ENCODE measurements at places on chromosomes 16 and 17. TPM values are rescaled to one million over a fixed set of nuclear protein-coding genes. Genes with fewer than 3 reads are reported as not detected.

GRCh38 chr16:1771188-1771863, at the start of gene NME3:
NME3 (minus strand) TSS chr16:1771543; CDS start chr16:1771534, 9 bp downstream.
- peak; percentile 93 for DNase-seq

DNA sequence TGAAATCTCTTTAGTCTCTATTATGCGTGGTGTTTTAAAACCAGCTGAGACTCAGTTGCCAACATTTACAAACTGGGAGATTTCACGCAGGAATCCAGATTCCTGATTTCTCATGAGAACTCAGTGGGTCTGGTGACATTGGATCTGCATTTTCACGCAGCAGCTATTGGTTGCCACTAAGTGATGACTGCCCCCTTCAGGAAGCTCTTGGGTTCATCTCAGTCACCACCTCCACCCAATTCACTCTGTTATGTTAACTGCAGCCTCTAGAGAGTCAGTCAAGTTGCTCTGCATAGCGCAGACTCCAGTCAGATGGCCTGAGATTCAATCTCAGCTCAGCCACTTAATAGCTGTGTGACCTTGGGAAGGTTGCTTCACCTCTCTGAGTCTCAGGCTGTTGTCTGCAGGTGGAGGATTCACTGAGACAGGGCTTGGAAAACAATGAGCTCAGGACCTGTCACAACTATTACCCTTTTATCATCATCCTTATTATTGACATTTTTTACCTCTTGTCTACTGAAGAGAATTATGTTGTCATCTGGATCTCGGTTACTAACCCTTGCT, 6.4 kb downstream of the SHISA9 start:
- no peak for DNase-seq

The SLC47A1 gene
- total RNA-seq, result 4.6 TPM

GRCh38 chr16:70577256-70577698, 53.7 kb downstream of the SF3B3 start:
- DNase-seq, result no peak

The LHX1 gene
- not detected for total RNA-seq

The FXR2 gene
- 103 TPM for total RNA-seq

Data from Right ventricle myocardium inferior (tissue), 1 donor.